ENCODE measurements at places on chromosomes 16 and 17.

- no peak for DNase-seq
These were observed 380 bp downstream of the HS3ST3A1 start for GRCh38 chr17:13601322-13601775.

DNA sequence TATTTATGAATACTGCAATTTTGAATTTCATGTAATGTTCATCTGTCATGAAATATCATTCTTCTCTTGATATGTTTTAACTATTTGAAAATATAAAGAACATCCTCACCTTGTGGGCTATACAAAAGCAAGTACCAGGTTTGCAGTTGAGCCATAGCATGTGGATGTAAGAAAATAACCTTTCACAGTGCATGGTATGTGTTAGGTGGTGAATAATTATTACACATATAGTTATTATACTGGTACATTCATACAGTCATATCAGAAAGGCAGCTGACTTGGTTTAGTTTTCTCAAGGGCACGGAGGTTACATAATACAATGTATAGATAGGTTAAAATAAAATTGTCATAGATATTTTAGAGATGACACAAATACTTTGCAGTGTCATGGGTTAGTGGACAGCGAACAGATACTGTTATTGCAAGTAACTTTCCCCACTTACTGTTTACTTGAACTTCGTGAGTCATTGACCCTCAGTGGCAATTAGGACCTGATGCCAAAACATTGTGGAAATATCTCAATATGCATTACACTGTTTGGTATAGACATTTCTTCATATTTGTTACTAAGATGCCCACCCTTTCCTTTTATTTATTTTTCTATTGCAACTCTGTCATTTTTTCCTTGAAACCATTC is 445.4 kb upstream of the GOT2 start:
- DNase-seq, result no peak

DNA sequence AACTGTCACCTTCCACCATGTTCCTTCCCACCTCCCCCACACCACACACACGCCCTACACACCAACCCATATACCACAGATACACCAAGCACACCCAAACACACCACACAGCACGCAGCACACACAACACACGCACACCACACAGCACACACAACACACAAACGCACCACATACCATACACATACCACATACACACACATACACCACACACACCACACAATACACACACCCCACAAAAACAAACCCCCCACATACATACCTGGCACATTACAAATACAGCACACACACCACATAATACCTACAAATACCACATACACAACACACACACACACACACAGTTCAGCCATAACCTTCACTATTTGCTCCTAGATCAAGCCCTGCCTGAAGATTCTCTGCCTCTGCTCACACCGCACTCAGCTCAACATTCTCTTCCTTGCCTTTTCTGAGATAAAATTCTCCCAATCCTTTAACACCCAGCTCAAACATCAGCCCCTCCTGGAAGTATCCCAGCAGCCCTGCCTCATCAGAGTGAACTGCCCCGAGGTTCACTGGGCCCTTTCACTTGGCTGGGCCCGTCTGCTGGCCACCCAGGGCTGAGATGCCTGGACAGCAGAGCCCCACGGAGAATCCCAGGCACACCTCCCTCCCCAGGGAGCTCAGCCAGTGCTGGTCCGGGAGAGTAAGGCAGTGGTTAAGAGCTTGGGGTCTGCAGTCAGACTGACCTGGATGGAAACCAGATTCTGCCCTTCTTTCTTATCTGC is 31.9 kb upstream of the CPNE2 start:
- no peak for DNase-seq

DNA sequence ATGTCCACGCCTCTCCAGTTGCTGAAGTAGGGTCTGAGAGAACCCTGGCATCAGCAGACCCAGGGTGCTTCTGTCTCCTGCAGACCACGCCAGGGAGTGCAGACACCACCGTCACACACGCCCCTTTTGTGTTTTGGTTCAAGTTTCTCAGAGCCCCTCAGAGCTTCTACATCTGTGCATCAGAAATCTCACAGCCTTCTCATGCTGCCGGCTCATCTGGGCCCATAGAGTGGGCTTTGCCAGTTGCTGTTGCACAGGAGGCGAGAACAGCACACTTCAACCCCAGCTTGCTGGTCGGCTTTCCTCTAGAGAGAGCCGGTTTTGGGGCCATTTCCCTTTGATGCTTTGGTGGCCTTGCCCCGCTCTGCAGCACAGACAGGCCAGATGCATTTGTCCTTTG is 60.9 kb downstream of the PDPK1 start:
- DNase-seq, result no peak

DNA sequence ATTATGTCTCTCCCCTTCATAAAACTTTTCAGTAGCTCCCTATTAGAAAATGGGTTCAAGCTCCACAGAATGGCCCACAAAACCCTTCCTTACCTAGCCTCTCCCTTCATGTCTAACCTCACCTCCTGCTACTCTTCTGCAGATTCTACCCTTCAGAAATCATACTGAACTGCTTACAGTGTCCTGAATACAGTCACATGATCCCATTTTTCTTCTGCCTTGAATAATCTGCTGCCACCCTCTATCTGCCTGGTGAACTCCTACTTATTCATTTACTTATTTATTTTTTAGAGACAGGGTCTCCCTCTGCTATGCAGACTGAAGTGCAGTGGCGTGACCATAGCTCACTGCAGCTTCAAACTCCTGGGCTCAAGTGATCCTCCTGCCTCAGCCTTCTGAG is 15.0 kb downstream of the LASP1NB start:
- DNase-seq, result no peak

- no peak for DNase-seq
These were observed 190.1 kb downstream of the CCDC182 start for GRCh38 chr17:57554826-57555635.

GRCh38 chr17:35184274-35184673 is 9.9 kb downstream of the SLC35G3 start:
- no peak for DNase-seq

- DNase-seq, result no peak
These were observed 12.2 kb downstream of the TSPOAP1 start for GRCh38 chr17:58316260-58316960.

- no peak for DNase-seq
These were observed 76.5 kb downstream of the TIMM22 start for GRCh38 chr17:1073241-1073962.

DNA sequence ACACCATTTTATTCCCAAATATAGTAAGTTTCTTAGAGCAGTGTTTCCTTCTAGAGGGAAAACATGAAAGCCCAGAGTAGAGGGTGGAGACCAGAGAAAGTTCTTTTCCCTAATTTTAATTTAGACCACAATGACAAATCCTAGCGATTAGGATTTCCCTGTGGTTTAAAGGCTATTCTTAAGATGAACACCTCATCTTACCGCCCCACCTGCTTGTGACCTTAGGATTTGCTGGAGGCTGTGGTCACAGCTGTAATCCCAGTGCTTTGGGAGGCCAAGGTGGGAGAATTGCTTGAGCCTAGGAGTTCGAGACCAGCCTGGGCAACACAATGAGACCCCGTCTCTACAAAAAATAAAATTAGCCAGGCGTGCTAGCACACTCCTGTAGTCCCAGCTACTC is 51.1 kb downstream of the GPRC5B start:
- DNase-seq, result no peak

- no peak for DNase-seq
These were observed 363.7 kb upstream of the SOX9 start for GRCh38 chr17:71757156-71757555.

- DNase-seq, result no peak
These were observed 14.6 kb downstream of the CRISPLD2 start for GRCh38 chr16:84834403-84834772.

DNA sequence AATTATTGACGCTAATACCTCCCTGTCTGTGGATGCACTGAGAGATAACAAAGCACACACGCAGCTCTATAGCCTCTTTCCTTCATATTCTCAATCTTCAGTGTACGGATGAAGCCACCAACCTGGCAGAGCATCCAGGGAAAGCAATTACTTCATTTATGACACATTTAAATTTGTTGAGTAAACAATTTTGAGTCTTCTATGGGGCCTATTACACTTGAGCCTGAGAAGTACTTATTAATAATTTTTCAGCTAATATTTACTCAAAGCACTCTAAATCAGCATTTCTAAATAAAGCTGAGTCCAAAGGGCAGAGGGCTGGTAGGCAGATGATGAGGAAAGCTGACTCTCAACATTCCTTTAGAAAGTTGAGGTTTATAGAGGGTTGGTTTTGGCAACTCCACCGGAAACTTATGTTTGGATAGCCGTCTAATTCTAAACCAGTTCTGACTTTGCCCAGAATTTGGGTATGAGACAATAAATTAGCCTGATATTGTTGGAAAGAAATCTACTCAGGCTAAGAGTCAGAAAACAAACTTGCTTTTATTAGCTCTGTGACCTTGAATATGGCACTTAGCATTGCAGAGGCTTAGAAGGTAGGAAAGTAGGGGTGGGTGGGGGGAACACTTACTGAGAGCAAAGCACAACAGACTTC is 643.5 kb downstream of the CDH11 start:
- DNase-seq, result peak; percentile 17

DNA sequence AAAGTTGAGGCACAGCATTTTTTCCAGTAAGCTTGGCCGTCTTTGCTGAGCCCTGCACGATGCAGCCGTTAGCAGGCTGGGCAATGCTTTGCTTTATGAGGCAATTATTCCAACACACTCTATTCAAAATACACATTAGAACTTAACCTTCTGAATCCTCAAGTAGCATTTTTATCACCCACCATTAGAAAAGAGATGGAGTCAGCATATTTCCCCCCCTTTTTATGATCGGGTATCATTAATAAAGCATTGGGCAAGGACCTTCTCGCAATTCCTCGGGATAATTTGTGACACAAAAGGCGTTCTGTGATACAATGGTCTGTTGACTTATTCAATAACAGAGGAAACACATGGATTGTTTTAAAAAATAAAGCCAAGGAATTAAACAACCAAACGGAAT is 374.5 kb upstream of the RBFOX1 start:
- DNase-seq, result no peak

DNA sequence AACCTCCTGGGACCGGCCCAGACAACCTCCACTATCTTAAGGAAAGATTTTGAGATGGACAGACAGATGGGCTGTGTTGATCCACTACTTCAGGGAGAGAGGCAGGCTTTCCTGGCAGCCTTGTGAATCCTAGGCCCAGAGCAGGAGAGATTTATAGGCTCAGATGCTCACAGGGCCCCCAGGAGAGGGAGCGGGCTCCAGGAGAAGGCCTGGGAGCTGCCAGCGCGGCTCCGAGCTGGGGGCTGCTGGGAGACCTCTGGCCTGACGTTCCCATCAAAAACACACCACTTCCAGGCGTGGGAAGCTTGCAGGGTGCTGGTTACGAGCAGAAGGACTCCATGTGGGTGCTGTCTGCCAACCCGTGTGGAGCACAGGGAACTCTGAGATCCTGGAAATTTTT is 53.2 kb downstream of the MYH11 start:
- no peak for DNase-seq

- DNase-seq, result no peak
These were observed 37.2 kb downstream of the GNAO1 start for GRCh38 chr16:56228476-56228875.

DNA sequence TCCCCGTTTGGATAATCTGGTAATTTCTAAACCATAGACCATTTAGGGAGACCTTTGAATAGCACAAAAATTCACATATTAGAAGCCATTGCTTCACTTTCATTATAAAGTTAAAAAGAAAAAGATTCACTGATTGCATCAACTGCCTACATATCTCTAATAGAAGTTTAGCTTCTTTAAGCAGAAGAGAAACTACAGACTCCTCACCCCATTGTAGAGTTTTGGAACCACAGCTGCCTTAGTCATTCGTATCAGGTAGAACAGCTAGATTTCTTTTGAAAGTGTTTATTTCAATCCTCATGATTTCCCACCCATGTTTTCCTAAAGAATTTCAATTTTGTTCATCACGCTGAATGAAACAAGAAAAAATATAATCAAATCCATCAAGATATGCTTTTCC is 144.8 kb downstream of the CDH8 start:
- no peak for DNase-seq

- DNase-seq, result no peak
These were observed 131.6 kb downstream of the MRTFB start for GRCh38 chr16:14202697-14203096.

DNA sequence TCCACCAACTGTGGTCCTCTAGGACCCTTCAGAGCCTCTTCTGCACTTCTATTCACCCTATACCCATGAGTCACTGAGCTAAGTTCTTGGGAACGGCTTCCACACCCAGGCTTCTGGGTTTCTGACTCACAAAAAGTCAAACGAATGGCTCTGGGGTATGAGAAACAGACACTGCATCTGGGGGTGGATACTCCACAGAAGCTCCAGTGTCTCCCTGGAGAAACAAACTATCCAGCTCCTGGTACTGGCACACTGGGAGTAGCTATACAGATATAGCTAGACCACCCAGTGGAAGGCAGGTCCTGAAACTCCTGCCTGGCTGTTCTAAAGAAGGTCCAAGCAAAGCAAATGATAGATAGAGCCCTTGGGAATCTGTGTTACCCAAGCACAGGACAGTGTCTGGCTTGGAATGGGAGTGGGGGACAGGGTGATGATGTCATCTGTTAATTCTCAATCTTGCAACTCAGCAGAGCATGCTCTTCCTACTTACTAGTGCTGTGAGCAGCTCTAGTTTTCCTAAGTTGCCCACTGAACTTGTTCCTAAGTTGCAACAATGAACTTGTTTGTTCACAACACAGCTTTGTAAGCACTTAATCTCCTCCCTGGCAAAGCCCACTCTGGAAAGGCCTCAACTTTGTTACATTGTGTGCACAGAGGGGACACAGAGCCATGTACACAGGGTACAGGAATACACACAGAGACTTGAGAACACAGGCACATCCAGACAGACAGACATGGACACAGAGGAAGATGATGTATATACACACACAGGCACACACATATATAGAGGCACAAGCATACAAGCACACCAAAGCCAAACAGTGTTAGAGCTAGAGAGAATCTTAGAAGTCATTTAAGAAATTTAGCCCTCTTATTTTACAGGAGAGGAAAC is 6.7 kb downstream of the MMP28 start:
- DNase-seq, result peak; percentile 84

GRCh38 chr17:80730739-80731138 is 186.1 kb downstream of the RPTOR start:
- no peak for DNase-seq
